ENCODE measurements at places on chromosomes 4 and X.

DNA sequence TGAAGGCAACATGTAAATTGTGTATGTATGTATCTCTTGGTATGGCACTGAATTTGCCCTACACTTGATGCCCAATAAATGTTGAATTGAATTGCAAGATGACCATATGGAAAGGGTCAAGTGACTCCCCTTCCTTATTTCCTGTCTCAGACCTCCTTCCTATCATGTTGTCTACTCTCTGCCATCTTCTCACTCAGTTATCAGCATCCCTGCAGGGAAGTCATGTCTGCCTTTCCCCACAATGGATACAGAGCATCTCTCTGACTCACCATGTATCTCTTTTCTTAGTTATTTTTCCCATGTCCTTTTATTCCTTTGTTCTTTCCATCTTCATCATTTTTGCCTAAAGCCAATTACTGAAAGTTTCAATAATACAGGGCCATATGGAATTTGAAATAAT lies 22.5 kb downstream of the BMX start:
- no peak for DNase-seq

DNA sequence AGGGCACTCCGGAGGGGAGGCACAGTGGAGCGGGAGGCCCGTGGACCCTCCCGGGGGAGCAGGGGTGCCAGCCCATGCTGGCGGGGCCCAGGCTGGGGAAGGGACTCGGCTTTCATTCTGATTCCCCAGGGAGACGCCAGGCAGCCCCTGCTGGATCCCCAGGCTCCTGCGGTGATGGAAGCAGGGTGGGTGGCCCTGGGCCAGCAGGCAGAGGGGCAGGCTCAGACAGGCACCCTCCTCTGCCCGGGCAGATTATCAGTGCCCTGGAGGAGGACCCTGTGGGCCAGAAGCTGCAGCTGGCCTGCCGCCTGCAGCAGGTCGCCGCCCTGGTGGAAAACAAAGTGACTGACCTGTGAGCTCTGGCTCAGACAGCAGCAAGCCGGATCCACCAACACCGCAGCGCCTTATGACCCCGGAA lies 2.1 kb upstream of the SRPK3 start:
- DNase-seq: no peak

DNA sequence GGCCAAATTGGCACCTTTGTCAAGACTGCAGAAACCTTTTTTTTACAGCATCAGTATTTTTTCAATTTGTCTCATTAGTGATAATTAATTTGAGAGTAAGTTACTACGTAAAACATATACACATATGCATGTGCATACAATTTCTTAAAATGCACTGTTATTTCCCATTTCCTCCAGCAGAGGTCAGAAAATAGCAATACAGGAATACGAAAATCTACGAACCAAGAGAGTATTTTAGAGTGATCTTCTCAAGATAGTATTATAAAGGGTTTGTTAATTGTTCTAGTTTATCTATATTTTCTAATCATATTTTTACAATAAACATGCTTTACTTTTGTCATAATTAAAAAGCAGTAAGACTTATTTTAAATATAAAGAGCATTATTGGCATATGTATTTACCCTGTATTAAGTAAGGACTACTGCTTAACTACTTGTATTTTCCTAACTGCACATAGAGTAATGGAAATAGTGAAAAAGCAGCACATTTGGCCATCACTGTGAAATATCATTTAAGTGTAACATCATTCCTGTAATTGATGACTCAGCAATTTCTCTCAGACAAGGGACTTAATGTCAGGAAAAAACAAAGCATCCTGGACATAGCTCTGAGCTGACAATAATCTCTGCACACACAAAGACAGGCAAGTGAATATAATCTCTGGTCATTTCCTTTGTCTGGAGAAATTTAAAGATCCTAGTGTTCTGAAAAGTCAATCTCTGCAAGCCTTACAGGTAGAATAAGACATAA lies 45.6 kb downstream of the MAOB start:
- no peak for DNase-seq

GRCh38 chr4:59068722-59069418 lies 1958.7 kb upstream of the IGFBP7 start:
- no peak for DNase-seq

- DNase-seq: no peak
Measured at GRCh38 chr4:41575207-41575606, 37.2 kb downstream of the LIMCH1 start.

DNA sequence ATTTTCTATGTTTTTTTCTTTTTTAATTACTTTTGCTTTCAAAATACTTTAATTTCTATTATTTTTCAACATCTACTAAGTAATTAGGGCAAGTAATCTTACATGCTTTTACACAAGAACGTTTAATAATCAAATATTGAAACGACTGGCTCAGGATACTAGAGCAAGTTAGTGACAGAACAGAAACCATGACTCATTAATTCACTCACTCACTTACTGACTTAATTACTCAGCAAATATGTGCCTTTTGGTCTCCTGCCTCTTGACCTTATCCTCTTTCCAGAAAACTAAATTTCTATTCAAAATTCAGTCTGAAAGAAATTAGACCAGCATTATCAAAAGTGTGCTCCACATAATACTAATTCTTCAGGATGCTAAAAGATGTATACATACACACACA lies 314.9 kb upstream of the TEX13C start:
- DNase-seq: no peak

DNA sequence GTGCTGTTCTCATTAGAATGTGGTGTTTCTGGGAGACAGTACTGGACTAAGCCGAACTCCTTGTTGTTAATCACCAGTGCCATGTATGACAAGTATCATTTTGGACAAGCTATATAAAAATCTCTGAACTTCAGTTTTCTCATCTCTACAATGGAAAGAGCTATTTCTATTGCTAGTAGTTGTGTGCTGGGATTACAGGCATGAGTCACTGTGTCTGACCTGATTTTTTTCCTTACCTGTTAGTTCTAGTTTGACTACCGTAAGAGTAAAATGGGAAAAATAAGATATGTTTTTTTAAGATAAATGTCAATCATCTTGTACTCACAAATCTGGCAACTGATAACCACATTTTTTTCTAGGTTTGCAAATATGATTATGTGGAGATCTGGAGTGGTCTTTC lies 192.3 kb downstream of the TLL1 start:
- no peak for DNase-seq

- no peak for DNase-seq
Measured at GRCh38 chr4:142547974-142548373, 298.1 kb downstream of the INPP4B start.

DNA sequence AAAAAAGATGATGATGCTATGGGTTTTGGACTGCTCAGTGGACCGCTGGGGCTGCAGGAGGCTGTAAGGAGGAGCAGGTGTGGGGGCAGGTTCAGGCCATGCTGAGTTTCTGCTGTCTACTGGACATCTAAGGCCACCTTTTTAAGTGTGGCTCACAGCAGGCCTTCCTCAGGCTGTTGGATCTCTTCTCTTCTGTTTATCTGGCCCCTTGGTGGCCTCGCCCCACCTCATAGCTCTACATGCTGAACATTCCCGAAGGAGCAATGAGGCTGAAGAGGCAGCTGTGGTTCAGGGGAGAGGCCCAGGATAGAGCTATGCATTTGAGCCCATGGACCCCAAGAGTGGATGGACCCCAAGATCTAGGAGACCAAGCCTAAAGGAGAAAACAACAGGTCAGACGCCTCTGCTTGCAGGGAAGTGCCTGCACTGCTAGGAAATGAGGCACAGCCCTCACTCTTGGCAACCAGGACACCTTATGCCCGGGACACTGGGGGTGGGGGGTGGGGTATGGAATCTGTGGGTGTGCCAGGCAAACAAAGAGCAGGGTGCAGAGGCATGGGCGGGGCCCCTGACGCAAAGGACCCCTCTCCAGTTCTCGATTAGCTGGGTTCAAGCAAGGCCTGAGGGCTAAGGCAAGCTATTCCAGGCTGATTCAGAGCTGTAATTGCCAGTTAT lies 168.9 kb downstream of the BCOR start:
- no peak for DNase-seq

GRCh38 chr4:21954916-21955315 lies 6.3 kb upstream of the KCNIP4 start:
- DNase-seq: no peak

DNA sequence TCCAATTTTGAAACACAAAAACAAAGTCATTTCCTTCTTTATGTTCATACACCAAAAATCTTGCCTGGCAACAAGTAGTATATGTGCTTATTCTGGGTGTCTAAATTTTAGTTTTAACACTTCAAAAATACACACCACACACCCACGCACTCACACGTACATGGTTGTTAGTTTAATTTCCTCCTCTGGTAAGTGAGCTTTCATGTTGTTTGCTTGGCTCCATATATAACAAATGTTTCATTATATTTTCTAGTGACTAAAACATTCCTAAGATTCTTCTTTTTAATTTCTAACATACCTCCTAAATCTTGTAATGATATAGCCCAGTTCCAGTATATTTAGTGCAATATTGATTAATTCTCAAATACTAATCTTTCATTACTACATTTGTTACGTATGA lies 80.9 kb downstream of the PRDM5 start:
- no peak for DNase-seq

GRCh38 chrX:150258463-150259430 lies 104.4 kb upstream of the MAMLD1 start:
- no peak for DNase-seq

DNA sequence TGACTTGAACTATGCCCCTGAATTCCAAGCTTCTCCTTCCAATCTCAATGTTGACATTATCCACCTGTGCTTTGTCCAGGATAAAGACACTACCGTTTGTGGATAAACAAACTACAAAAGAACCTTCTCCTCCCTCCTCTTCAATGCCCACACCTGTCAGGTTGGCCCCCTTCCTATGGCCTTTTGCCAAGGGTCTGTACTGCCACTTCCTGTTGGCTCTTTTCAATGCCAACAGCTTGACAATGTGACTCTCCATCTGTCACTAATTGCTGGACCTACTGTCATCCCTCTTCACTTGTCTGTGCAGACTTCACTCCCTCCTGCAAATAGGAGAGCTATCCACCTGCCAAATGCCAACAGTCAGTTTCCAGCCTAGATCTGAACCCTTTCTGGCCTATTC lies 35.8 kb upstream of the MID1 start:
- no peak for DNase-seq

DNA sequence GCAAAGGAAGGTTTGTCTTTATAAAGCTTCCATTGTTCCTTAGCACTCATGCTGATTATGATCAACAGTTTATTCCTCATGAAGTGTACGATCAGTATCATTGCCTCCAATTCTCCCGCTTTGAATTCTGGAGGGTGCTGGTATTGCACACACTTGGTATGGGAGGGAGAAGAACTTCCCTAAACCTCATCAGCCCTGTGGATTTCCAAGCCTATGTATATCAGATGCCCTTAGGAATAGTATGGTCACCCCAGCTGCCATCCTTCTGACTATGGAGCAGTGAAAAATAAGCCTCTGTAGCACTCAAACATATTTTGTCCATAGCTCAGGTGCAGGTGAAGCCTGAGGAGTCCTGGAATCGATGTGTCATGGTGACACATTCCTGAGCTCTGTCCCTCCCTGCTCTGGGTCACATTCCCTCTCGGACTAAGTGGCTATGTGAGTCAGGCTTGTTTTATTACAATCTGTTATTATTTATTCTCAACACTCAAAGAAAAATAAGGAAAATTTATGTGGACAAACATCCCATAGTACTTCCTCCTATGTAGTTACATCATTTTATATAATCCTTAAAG lies 2.0 kb upstream of the ZDHHC9 start:
- DNase-seq: no peak

DNA sequence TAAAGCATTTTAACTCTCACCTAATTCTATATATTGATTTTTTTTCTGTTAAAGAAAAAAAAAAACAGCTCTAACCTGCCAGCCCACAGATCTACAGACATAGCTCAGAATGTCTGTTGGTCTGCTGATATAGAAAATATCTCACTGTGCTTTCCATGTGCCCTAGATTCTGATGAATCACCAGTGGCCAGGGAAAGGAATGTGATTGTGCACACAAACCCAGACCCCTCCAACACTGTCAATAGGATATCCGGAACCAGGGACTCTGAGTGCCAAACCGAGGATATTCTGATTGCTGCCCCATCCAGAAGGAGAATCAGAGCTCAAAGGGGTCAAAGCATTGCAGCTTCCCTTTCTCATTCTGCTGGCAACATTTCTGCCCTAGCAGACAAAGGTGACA lies 12.1 kb upstream of the SCML1 start:
- DNase-seq: no peak

GRCh38 chr4:90875791-90876190 lies 748.6 kb downstream of the CCSER1 start:
- DNase-seq: no peak

DNA sequence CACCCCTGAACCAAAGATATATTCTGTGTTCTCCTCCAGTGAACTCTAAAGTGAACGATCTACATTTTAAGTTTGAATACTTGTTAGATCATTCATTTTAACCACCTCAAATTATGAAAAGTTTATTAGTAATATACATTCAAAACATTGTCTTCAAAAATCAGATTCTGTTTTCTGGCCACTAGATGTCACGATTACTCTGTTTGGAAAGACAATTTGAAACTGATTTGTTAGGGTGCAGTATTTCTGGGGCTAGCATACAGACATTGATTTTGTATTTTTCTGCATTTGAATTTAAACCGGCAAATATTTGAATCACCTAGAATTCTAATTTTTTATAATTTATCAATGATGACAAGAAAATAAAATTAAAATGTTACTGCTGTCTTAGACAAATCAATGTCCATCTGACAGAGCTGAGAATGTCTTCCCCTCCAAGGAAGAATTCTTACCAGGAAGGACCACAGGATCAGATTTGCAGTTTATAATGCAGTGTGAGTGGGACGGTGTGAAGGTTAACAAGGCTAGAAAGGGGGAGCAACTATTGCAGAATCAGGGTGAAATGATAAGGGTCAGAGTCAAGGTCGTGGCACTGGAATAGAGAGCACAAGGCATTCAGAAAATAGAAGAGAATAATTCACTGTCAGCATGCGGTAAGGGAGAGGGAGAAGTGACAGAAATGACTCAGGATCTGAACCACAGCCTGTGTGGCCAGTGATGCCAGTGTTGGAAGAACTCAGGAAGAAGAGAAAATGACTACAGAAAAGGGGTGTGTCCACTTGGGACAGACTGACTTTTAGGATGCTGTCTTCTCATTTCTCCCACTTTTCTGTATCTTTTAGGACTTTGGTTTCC lies 91.6 kb downstream of the ANXA10 start:
- DNase-seq: no peak

- DNase-seq: no peak
Measured at GRCh38 chrX:2430265-2430825, 70.4 kb downstream of the DHRSX start.

DNA sequence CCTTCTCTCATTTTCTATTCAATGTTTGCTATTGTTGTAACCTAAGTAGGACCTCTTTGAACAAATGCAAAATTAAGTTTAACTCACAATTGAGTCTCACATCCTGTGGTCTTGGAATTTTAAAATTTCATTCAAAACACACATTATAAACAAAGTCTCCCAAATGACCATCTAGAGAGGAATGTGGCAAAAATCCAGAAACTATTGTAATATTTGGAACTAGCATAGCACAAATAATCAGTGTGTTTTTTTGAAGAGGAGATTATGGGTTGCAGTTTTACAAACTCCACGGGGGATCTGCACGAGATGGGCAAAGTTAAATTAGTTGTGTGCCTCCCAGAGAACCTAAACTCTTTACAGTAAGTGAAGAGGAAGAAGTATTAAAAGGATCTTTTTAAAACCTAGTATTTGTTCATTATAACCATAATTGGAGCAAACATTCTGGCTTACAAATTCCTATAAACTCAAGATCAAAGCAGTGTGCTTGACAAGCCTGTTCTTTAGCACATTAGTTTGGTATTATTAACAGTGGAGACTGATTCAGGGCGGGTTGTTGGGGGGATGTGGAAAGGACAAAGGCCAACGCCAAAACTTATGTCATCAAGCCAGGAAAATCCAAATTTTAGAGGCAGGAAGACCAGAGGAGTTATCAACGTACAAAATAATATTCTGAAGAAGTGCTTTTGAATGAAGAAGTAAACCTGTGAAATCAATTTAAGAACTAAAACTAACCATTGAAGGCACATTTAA lies 22.4 kb upstream of the RBPJ start:
- DNase-seq: no peak
